Natural killer cell (primary cell): ENCODE measurements at places on chromosomes 11 and 22. TPM values are rescaled to one million over a fixed set of nuclear protein-coding genes. Genes with fewer than 3 reads are reported as not detected.

CLMP gene
- not detected for total RNA-seq

MAML2 gene
- 14.2 TPM for total RNA-seq

DNAJB7 gene
- not detected for total RNA-seq

LARGE1 gene
- total RNA-seq: 11.6 TPM

AKIP1 gene
- 4.0 TPM for total RNA-seq

SPDYC gene
- not detected for total RNA-seq

IGSF22 gene
- 1.7 TPM for total RNA-seq

GRCh38 chr22:37386441-37386840 is 40.8 kb downstream of the ELFN2 start:
- DNase-seq: no peak

DNA sequence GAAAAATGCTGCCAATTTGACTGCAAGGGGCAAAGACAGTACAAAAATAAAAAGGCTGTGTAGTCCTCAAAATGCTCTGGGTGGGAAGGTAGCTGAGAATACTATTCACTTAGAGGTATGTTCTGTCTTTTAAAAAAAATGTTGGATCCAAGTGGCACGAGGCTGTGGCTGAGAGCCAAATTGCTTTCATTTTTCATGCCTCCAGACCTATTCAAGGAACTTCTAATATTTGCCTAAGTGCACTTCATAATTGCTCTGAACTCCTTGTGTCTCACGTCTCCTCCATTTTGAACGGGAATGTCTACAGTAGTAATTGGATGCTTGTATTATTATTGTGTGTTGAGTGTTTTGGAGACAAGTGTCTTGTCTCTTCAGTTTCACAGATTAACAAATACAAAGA is 19.1 kb upstream of the SLC22A25 start:
- no peak for DNase-seq

- no peak for DNase-seq
Observed at GRCh38 chr11:41403458-41403857, 56.0 kb downstream of the LRRC4C start.

DNA sequence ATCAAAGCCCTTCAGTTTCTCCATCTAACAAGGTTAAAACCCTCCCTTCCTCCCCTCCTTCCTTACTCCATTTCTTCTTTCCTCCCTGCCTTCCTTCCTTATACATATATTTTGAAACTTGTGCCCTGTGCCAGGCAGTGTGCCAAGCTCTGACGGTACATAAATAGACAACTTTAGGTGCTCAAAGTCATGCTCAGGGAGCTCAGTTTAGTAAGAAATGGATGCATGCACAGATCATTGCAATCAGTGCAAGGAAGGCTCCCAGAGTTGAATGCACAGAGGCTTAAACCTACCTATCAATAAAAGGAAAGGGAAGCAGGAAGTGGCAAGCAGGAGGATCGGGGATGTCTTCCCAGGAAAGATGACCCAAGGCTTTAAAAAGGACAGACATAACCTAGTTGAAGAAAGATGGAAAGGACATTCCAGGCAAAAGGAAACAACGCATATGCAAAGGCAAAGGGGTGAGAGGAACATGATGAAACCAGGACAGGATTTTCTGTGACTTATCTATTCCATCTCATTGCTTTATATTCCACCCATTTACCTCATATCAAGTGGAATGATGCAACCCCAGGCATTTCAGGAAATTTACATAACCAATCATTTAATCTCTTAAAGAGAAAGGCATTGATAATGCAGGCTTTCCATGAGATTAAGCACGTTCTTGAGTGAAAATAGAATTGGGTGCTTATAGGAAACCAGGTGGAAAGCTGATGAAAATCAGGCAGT is 13.2 kb downstream of the FZD4 start:
- no peak for DNase-seq

GRCh38 chr22:23130697-23131096 is 11.1 kb downstream of the RSPH14 start:
- no peak for DNase-seq

DNA sequence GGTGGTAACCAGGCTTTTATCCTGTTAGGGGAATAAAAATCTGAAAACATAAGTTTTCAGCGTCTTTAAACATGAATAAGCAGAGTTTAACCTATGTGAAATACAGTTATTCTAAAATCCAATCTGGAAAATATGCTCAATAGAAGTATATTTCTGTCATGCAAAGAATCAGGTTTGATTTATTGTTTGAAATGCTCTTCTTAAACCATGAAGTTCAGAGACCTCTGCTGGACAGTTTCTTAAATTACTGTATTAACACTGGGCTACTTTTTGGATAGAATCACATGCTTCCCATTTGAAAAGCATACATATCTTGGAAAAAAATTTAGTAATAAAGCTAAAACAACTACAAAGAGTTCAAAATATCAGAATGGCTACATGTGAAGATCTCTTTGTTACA is 25.4 kb downstream of the APIP start:
- no peak for DNase-seq

DNA sequence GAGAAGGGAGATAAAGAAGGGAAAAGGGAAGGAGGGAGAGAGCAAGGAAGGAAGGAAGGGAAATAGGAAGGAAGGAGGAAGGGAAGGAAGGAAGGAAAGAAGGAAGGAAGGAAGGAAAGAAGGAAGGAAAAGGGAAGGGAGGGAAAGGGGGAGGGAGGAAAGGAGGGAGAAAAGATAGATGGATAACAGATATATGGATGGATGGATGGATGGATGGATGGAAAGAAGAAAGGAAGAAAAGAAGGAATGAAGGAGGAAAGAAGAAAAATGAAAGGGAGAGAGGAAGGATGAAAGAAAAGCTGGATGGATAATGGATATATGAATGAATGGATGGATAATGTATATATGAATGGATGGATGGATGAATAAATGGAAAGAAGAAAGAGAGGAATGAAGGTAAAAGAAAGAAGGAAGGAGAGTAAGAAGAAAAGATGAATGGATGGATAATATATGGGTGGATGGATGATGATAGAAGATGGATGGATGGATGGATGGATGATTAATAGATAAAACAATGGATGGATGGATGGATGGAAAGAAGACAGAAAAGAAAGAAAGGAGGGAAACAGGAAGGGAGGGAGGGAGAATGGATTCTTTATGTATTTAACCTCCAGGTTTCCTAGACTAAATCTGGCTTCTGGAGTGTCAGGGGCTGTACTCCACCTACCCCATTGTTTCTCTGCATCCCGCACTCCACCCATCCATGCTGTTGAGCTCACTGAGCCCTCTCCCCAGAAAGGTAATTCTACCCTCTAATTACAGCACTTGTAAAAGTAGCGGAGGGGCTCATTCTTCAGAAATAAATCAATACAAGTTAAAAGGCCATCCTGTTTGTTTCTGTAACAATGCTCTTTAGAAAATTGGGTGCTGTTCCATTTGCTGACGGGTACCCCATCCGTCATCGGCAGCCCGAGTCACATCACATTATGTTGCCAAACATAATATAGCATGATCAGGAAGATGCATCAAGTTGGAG is 506.1 kb downstream of the MIAT start:
- DNase-seq: no peak

DNA sequence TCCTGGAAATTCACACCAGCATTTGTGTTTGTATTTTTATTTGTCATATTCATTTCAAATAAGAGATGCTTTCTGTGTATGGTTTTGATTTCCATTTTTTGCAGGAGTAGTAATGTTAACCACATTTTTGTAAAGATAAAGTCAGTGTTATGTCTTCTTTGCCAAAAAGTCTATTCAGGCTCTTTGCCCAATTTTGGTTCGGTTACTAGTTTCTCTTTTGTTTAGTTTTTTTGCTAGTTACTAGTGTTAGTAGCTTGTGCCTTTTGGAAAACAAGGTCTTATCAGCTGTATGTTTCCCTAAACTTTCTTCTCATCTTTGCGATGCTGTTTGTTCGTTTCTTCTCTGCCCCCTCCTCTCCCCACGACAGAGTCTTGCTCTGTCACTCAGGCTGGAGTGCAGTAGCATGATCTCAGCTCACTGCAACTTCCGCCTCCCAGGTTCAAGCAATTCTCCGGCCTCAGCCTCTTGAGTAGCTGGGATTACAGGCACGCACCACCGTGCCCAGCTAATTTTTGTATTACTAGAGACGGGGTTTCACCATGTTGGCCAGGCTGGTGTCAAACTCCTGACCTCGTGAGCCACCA is 112.3 kb upstream of the GRK3 start:
- DNase-seq: no peak

DNA sequence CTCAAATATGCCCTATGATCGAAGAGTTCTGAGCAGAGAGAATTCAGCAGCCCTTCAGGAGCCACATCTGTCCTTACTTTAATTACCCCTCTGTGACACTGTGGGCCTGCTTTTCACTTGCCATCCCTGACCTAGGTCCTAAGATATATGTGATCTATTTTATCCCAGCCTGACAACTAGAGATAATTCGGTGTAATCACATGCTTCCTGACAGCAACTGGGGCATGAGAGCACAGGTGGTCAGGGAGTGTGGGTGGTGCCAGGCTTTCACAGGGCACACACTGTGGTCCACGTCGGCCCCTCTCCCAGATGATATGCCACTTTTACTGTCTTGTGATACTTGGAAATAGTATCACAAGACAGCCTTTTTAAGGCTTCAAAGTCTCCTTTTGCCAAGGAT is 3.9 kb downstream of the TUBA8 start:
- DNase-seq: no peak

DNA sequence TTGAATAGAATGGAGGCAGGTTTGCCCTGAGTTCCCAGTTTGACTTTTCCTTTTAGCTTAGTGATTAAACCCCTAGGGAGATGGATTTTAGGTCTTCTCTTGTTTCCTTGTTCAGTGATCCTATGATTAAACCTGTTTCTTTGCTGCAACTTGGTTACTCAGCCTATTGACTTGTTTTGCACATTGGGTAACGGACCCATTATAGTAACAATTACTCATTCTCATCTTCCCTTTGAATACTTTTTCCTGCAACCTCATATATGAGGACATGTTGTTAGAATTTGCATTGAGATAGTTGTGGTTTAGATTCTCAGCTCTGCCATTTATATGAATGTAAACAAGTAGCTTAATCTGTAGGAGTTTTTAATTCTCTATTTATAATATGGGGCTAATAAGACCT is 489.2 kb upstream of the CNTN5 start:
- no peak for DNase-seq

DNA sequence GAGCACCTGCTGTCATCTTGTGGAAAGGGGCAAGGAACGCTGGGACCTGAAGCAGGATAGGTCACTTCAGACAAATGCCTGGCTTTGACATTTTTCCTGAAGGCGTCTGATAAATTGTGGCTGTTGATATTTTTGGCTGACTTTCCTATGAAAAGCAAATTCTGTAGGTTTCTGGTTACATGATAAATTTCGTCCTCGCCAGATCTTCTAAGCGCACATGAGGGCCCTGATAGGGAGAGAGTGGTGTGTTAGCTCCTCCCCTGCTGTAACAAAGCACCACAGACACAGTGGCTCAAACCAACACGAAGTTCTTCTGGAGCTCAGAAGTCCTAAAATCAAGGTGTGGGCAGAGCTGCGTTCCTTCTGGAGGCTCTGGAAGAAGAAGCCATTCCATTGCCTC is 19.6 kb downstream of the APOL4 start:
- DNase-seq: no peak

DNA sequence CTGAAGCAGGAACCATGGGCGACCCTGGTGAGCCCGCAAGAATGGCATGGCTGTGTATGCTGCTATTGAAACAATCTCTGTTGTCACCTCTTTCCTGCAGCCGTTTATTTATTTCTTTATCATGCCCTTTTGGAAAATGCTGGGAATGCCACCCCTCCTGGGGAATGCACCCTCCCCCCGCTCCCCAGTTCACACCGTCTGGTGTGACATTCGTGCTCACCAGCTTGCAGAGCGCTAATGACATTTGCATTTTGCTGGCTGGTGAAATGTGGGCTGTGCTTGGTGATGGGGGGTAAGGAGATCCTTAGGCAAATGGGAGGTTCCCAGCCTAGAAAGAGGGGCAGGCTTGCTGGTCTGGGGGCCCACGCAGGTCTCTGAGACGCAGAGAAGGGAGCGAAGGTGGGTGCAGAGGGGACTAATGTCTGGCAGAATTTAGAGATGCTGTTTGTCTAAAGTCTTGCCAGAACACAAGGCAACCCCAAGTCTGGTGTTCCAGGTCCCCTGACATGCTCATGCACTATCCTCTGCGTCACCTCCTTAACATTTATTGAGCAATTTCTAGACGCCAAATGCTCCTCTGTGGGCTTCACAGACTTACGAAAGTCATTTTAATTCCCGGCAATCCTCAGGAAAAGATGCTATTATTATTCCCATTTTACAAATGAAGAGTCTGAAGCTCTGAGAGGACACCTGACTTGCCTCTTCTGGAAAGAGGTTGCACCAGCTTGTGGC is 91.7 kb downstream of the TP53I11 start:
- DNase-seq: no peak

- DNase-seq: peak; percentile 27
Observed at GRCh38 chr11:1341928-1342524, 32.6 kb upstream of the TOLLIP start.

DNA sequence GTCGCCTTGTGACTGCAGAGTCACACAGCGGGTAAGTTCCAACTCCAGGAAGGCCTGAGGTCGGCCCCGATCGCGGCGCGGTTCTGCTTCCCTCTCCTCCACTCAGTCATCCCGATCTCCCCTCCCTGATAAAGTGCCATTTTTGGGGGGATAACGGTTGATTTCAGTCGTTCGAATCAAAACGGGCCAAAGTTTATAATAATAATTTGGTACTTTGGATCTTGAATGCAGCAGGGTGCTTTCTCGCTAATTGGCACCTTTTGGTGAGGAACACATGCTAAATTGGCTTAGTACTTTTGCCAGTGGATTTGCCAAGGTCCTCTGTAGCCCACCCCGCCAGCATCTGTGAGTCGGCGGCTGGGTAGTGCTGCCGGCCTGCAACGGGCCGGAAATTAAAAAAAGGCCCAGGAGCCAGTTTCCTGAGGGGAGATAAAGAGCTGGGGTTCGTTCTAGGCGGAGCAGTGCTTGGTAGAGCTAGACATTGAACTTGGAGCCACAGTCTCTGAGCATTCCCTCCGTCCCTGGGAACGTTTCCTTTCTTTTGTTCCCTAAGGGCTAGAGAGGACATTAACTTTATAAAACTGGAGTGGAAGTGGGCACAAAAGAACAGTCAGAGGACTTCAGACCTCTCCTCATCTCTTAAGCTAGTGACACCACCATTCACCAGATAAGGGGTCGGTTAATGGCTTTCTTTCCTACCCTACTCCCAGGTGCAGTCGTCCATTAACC is 997 bp downstream of the UBE2L3 start:
- peak; percentile 38 for DNase-seq

- DNase-seq: no peak
Observed at GRCh38 chr11:119872611-119873310, 143.8 kb upstream of the NECTIN1 start.
